ENCODE measurements at places on chromosomes 13 and 19.

GRCh38 chr13:111940892-111941291 is 126.1 kb upstream of the SOX1 start:
- no peak for DNase-seq

- no peak for DNase-seq
Observed at GRCh38 chr19:36110487-36111199, at the start of gene OVOL3. TSS of gene OVOL3 (plus strand) at chr19:36111143. CDS start at chr19:36111203, 60 bp downstream.

- DNase-seq, result no peak
Observed at GRCh38 chr19:48770266-48770665, 14.9 kb downstream of the FGF21 start.

DNA sequence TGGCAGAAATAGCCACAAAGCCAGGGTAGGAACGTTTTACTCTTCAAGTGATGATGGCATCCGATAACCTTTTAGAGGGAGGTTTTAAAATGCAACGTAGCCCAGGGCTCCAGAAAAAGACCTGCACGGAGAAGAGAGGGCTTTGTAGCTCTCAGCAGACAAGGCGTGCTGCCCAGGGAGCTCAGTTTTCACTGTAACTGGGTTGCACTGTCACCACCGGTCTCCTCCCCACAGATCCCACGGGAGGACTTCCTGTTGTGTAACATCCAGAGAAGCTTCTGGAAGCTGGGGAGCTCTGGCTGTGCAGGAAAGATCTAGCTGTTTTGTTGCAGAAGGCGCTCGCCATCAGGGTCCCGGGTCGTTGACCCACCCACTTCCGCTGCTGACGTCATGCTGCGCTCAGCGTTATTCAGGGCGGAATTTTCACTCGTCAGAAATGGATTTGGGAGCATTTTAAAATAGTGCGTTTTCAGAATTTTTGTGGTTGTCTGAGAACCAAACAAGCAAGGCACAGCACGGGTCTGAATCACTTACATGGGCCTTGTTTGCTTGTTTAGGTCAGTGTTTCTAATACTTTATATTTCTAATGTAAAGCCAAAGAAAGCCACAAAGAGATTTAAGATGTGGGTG is 50.8 kb downstream of the ATP11A start:
- DNase-seq, result no peak

GRCh38 chr13:20977394-20977793 is 74.8 kb upstream of the XPO4 start:
- DNase-seq, result no peak

DNA sequence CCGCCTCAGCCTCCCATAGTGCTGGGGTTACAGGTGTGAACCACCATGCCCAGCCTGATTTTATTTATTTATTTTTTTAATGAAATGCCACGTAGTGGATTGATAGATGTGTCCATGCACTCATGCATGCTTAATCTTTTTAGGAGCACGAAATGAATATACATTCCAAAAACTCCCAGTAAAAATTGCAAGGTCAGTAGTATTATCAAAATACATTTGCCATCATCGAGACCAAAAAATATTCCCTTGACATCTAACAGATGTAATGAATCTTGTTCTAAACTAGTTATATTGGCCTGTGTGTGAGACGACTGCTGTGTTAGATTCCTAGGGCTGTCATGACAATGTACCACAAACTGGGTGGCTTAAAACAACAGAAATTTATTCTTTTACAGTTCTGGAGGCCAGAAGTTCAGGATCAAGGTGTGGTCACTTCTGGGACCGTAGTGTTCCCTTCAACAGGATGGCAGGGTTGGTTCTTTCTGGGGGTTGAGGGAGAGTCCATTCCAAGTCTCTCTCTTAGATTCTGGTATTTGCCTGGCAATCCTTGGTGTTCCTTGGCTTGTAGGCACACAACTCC is 56.1 kb upstream of the UBL3 start:
- DNase-seq, result no peak

DNA sequence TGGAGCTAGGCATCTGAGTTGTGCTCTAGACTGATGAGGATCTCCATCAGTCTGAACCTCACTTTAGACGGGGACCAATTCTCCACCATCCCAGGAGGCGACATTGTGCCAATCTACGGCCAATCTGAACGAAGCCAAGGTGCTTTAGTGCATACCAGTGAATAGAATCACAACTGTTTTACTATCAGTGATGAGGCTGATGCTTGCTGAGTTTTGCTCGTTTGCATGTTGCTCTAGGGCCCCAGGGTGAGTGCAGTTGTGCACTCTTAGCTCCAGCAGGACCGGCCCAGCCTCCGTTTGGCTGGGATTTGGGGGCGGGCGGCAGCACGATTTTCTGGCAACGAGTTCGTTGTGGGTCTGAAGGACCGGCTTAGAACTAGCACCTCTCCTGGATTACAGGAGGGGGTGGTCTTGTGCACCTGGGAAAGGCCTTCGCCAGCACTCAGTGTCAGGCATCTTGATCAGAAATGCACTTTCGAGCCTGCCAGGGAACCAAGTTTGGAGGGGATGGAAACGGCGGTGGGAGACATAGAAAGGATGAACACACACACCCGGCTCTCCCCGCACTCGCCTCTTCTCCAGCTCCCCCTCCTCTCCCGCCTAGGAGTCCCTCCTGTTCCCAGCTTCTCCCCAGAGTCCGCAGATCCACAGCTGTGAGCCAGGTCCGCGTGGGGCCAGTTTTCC is 4.4 kb downstream of the GSX1 start:
- DNase-seq, result no peak

DNA sequence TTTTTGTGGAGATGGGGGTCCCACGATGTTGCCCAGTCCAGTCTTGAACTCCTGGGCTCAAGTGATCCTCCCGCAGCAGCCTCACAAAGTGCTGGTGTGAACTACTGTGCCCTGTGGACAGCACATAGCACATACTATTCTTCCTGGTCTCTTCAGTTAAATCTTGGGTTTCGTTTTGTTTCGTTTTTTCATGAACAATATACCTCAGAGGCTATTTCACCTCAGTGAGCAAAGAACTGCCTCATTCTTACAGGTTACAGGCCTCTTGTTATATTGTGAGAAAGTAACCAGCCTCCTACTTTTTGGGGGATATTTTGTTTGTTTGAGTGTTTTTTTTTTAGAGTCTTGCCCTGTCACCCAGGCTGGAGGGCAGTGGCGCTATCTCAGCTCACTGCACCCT is 1.3 kb upstream of the C3 start:
- no peak for DNase-seq

- no peak for DNase-seq
Observed at GRCh38 chr13:85436029-85436428, 363.2 kb downstream of the SLITRK6 start.

DNA sequence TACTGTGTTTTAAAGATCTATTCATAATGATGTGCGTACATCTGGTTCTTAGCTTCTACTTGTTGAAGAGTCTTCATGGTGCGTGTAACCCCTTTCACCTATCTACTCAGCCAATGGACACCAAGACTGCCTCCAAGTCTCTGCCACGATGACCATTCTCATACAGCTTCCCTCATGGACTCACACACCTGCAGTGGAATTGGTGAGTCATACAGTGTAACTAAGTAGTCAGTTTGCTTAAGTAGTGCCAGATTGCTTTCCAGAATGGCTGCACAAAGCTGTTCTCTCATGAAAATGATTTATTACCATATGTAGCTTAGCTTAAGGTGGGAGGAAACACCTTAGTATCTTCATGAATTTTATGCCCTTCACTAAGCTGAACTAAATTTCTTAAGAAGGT is 112.3 kb downstream of the AKAP11 start:
- no peak for DNase-seq

- DNase-seq, result no peak
Observed at GRCh38 chr13:71513411-71514033, 353.5 kb downstream of the DACH1 start.

GRCh38 chr19:28498404-28498976 is 714.5 kb downstream of the UQCRFS1 start:
- no peak for DNase-seq

- DNase-seq, result no peak
Observed at GRCh38 chr13:45751885-45752284, 49.8 kb downstream of the CBY2 start.
